ENCODE measurements at places on chromosomes 3 and 15. TPM values are rescaled to one million over a fixed set of nuclear protein-coding genes. Genes with fewer than 3 reads are reported as not detected.

DNA sequence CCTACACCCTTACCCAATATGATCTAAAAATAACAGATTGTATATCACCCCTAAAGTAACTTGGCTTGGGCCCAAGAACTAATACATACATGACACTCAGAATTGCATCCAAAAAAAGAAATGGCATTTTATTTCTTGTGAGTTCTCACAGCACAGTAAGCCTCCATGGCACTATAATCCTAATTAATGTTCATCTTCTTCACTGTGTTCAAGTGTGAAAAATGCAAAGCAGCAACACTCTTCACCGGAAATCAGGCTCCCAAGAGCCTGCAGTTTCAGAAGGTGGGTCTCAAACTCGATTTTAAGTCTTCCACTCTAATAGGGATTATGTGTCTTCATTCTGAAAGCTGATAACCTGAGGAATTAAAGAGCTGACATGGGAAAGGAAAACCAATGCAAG is 142.8 kb upstream of the TSC22D2 start:
- H3K27me3 ChIP-seq = no peaks in the 10 kb centered on the region
- H3K36me3 ChIP-seq = no peaks in the 10 kb centered on the region
- no peak overlapping the region for H3K27ac ChIP-seq
- H3K4me1 ChIP-seq = peaks cover 12% of the 10 kb centered on the region

Gene HYAL1
- 9.0 TPM for total RNA-seq

Gene CLDND1
- 158 TPM for total RNA-seq

DNA sequence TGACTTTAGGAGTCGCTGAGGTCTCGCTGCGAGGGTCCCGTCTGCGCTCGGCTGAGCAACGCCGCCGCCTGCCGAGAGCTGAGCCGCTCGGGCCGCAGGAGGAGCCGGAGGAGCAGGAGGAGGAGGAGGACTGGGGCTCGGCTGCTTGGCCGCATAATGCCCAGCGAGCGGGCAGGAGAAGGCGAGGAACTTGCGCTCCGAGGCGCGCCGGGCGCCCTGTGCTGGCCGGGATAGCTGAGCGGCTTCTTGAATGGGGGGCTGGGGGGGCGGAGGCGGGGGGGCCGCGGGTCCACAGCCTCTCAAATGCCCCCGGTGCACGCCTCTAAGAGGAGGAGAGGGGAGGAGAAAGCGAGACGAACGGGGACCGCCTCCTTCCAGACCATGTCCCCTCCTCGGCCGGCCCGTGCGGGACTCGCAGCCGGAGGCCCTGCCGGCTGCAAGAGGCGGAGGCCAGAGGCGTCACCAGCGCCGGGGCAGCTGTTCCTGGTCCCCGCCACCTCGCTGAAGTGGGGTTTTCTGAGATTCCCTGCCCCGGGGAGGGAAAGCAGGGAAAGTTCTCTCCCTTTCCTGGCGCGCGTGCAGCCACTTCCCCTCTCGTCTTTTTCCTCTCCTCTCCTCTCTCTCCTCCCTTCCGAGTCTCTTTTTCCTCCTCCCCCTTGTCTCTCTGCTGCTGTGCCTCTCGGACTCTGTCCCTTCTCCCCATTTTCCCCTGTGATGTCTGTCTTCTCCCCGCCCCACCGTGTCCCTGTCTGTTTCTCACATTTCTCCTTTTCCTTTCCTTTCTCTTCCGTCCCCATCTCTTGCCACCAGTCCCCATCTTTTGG is at the start of gene ADAMTS9:
Gene ADAMTS9, minus strand, starts transcription at position 220 of the 824 bp plus-strand sequence. CDS start 343 bp downstream, outside the sequence.
- no peaks in the 10 kb centered on the region for H3K27me3 ChIP-seq
- H3K27ac ChIP-seq = peak within 1 kb of the TSS; percentile 97
- DNase-seq = no peak
- H3K4me3 ChIP-seq = peak within 1 kb of the TSS; percentile 84

- no peak overlapping the region for H3K4me3 ChIP-seq
- peaks cover 57% of the 10 kb centered on the region for H3K36me3 ChIP-seq
- no peaks in the 10 kb centered on the region for H3K27me3 ChIP-seq
- no peak for DNase-seq
Measured at GRCh38 chr15:90610190-90610589, 80.5 kb downstream of the CRTC3 start.

- no peaks in the 10 kb centered on the region for H3K36me3 ChIP-seq
- H3K4me1 ChIP-seq = peaks cover 29% of the 10 kb centered on the region
- no peak overlapping the region for H3K4me3 ChIP-seq
- DNase-seq = no peak
- no peaks in the 10 kb centered on the region for H3K27me3 ChIP-seq
Measured at GRCh38 chr15:56950979-56951378, 32.5 kb downstream of the TCF12 start.

- H3K4me1 ChIP-seq = no peaks in the 10 kb centered on the region
- H3K4me3 ChIP-seq = no peak overlapping the region
- no peaks in the 10 kb centered on the region for H3K36me3 ChIP-seq
Measured at GRCh38 chr3:13308380-13308801, 111.7 kb downstream of the NUP210 start.

GRCh38 chr3:51637941-51638471 is 33.0 kb upstream of the TEX264 start:
- H3K4me1 ChIP-seq = no peaks in the 10 kb centered on the region
- H3K27me3 ChIP-seq = no peaks in the 10 kb centered on the region
- no peak overlapping the region for H3K27ac ChIP-seq
- no peak overlapping the region for H3K4me3 ChIP-seq
- DNase-seq = no peak

Gene CKMT1B
- 0.13 TPM for total RNA-seq

Gene EIF1B
- total RNA-seq = 32.5 TPM

DNA sequence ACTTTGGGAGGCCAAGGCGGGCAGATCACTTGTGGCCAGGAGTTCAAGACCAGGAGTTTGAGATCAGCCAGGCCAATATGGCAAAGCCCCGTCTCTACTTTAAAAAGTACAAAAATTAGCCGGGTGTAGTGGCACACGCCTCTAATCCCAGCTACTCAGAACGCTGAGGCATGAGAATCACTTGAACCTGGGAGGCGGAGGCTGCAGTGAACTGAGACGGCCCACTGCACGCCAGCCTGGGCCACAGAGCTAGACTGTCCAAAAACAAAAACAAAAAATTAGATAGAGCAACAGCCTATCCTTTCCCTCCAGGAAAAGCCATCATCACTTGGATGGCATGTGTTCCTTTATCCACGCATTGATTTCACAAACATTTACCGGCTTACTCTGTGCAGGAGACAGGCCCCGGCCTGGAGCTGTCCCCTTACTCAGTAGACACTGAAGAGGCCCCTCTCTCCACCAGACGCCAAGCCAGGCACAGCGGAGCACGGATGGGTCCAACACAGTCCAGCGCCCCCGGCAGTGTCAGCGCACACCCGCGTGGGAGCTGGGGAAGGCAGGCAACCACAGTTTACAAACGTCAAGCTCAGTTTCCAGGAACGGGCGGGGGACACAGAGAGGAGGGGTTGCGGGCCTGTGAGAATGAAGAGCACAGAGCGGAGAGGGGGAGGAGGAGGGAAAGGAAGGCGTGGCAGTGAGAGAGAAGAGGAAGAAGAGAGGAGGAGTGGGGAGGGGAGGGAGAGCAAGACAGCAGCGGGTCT is 3.1 kb downstream of the GP5 start:
- H3K27me3 ChIP-seq = peaks cover 6% of the 10 kb centered on the region
- no peak overlapping the region for H3K27ac ChIP-seq
- peaks cover 29% of the 10 kb centered on the region for H3K4me1 ChIP-seq
- no peaks in the 10 kb centered on the region for H3K36me3 ChIP-seq
- H3K4me3 ChIP-seq = peak overlapping the region; percentile 33

DNA sequence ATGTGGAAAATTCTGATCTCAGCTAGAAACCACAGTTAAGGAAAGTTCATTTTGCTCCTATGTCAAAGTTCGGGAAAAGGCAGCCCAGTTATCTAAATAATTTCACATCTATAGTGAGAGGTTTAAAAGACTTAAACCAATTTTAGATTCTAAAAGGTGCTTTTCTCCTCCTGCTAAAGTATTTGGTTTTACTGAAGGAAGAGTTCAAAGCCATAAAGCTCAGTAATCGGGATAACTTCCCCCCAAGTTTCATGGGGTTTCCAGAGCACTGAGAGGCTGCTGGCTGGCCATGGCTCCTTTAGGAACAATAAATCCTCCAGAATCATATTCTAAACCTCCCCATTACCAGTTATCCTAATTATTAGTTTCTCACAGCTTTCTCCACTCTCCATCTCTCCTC is 38.2 kb downstream of the ZIC4 start:
- no peak for DNase-seq
- no peaks in the 10 kb centered on the region for H3K36me3 ChIP-seq
- no peak overlapping the region for H3K4me3 ChIP-seq
- no peak overlapping the region for H3K27ac ChIP-seq
